ENCODE measurements at places on chromosomes 6 and 20.

DNA sequence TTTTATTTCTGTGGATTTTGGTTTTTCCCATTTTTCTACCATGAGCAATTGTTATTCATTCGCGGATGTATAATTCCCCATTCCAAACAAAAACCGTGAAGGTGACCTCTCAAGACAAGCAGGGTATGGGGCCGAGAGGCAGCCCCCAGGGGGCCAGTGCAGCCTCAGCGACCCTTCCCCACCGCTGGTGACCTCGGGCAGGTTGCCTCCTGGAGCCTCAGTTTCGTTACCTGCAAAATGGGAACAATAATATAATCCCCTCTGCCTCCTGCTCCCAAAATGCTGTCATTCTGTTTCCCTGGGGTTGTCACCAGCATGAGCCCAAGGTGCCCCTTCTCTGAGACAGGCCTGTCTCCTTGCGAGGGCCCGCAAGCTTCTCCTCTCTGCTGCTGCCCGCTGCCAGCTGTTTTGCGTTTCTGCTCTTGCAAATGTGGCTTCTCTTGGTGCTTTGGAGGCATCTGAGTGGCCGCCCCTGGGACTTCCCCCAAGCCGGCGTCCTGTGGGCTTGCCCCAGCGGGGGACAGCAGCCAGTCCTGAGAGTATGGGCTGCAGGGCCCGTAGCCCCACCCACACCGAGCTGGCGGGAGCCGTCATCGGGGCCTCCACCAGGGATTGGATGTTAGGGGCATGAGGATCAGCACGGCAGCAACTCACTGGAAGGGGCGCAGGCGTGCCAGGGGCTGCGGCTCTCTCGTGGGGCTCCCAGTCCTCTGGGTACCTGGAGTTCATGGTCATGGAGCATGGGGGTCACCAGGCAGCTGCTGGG, 161.9 kb downstream of the TAF4 start:
- DNase-seq: no peak

DNA sequence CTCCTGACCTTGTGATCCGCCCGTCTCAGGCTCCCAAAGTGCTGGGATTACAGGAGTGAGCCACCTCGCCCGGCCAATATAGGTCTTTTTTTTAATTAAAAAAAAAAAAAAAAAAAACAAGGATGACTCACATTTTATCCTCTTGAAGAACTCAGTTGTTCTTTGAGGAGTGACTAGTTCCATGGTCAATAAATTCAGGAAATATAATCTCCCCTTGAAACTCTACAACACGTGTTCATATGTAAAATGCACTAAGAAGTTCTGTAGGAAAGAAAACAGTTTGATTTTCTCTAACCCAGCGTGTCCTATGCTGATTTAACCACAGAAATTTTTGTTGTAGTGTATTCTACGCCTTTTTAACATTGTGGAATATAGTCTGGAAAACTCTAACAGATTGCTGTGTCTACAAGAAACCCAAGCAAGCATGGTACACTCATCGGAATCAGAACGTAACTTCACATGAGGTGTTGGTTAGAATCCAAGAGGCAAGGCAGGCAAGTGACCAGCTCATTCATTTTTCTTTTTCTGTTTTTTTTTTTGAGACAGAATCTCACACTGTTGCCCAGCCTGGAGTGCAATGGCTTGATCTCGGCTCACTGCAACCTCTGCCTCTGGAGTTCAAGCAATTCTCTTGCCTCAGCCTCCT, 79.0 kb upstream of the ZNF217 start:
- no peak for DNase-seq

- DNase-seq: no peak
These were observed 541.8 kb upstream of the NRSN1 start for GRCh38 chr6:23584134-23584763.

GRCh38 chr6:138031850-138032249, 75.4 kb downstream of the PERP start:
- no peak for DNase-seq

DNA sequence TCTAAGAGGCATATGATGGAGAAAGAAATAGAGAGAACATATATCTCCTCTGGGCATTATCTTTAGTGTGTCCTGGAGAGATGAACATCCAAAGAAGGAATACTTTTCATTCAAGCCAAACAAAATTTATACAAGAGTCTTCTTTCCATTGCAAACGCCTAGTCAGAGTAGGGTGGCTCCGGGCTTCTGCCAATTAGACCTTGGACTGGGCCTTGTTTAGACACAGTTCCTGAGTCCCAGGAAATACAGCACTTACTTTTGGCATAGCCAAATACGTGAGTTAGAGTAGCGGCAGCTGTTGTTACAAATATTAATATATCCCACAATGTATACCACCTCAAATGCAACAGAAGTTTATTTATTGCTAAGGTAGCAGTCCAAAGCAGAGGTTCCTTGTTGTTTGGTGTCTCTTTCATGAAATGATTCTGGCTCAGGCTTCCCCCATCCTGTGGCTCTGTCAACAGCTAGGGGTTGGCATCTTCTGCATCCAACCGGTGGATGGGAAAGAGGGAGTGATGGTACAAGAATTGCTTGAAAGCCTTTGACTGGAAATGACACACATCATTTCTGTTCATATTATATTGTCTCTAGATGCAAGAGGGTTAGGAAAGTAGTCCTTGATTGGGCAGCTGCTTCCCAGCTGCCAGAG, 148.0 kb upstream of the SPACA1 start:
- no peak for DNase-seq

GRCh38 chr20:43824309-43825050, 90.2 kb upstream of the TOX2 start:
- DNase-seq: peak; percentile 70

DNA sequence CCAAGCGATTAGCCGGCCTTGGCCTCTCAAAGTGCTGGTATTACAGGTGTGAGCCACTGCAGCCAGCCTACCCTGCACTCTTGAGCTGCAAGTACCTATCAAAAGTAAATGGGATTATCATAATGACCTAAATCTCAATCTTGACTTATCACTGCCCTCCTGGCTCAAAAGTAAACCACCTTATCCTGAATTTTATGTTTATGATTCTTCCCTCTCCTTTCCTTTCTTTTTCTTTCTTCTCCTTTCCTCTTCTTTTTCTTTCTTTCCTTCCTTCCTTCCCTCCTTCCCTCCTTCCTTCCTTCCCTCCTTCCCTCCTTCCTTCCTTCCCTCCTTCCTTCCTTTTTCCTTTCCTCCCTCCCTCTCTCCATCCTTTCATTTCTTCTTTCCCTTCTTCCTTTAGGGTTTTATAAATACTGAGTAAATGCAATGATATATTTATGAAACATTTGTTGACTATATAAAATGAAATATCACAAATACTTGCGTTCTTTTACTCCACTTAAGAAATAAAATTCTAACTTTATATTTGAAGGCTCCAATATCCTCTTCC, 21.0 kb downstream of the SPATS1 start:
- DNase-seq: no peak

- DNase-seq: peak; percentile 78
These were observed 25.9 kb downstream of the ZBP1 start for GRCh38 chr20:57594092-57594951.

- no peak for DNase-seq
These were observed 198.2 kb downstream of the PRL start for GRCh38 chr6:22098601-22099031.

DNA sequence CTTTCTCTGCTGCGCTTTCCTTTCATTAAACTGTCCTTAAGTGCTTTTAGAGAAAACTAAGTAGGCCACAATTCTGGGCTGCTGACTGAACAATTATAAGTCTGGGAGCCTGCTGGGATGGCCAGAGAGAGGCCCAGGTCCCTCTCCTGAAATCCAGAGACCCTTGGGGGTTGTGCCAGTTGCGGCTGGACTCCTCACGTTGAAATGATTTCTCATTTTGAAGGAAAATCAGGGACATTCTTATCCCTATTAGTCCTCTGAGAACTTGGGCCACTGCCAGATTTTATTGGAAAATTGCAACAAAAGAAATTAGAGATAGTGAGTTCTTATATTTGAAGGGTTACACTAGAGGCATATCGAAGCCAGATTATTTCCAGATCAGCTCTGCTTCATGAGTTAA, 145.1 kb downstream of the CLIC5 start:
- DNase-seq: no peak

DNA sequence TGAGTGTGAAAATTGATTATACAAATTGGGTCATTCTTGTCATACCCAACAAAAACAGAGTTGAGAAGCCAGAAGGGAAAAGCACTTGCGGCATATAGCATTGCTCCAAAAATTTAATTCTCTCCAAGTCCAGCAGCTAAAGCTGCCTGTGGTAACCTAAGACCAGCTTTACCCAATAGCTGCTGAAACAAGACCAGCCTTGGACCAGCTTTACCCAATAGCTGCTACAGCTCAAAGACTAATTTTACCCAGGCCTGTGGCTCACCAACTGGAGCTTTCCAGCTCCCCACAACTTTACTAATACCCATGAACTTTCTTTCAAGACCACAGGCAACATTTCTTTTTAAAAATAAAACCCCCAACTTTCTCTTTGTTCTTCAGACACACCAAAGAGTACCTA, 32.8 kb upstream of the ZNF133 start:
- DNase-seq: no peak

DNA sequence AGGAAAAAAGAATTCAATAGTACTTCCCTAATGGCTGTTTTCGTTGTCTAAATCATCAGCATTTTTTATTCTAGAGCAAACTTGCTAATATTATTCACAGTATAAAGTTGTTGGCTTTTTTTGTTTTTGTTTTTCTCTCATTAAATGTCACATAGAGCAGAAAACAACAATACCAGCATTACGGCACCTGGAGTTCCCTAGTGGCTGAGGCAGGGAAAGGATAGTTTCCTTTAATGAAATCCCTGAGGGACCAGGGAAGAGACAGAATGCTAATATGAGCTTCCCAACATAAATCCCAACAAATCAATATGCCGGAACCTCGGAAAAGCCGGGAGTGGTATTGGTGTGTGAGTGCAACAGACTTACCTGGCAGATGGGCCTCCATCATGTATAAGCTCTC, 235.2 kb upstream of the ASCC3 start:
- no peak for DNase-seq

DNA sequence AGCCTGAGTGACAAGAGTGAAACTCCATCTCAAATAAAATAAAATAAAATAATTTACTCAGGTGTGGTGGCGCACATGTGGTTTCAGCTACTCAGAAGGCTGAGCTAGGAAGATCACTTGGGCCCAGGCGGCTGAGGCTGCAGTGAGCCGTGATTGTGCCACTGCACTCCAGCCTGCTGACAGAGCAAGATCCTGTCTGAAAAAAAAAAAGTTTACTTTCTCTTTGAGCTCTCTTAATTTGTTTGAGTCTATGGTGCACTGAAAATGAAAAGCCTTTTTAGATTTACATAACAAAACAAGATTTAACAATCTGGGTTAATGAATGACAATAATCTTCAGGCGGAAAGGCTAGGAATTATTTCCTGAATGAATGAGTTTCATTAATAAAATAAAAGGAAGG, 23.3 kb upstream of the NHSL1 start:
- no peak for DNase-seq

DNA sequence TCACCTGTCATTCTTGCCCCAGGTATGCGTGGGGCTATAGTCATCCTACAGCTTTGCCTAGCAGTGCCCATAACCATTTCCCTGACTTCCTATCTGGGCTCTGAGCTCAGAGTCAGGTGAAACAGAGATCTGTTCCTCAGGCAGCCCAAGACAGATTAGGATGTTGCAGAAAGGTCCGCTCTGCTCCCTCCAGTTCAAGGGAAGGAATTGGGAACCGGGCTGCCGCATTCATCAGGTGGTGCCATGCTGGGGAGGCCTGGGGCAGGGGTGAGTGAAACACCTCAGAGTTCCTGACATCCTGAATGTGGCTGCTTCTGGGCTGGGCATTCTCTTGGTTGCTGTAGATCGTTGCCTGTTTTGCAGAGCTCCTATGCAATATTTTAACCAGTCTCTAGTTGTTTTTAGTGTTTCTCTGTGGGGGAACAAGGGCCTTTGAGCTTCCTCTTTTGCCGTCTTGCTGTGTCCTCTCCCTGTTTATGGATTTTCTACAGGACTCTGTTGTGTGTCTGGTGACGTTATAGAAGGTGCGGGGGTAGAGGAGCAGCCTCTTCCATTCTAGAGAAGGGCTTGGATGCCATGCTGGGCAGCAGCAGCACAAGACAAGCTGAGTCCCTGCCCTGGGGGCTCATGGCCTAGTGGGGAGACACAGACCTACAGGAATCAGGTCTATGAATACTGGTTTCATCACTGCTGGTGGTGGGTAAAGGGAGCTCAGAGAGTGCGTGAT, 9.2 kb downstream of the ENTPD6 start:
- DNase-seq: no peak

DNA sequence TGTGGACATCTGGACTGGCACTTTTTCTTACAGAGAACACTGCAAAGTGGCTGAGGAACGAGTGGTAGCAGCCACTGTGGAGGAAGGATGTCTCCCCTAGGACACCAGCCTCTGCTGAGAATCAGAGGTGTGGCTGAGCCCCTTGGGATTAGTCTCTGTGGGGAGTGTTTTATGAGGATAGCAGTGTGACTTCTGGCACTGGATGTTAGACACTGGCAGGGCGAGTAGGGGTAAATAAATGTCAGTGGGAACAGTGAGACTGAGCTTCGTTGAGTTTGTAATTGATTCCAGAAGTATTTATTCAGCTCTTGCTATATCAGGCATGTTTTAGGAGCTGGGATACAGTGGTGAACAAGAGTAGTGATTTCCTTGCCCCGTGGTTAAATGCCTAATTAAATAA, 124.0 kb downstream of the JARID2 start:
- DNase-seq: no peak

All from cardiac muscle cell (in vitro differentiated cells and primary cell).